ENCODE measurements at places on chromosomes 5 and 9.

GRCh38 chr5:180575571-180575970 lies 15.7 kb downstream of the SCGB3A1 start:
- peak; percentile 7 for DNase-seq

GRCh38 chr9:97809666-97810344 lies 43.2 kb upstream of the FOXE1 start:
- no peak for DNase-seq

DNA sequence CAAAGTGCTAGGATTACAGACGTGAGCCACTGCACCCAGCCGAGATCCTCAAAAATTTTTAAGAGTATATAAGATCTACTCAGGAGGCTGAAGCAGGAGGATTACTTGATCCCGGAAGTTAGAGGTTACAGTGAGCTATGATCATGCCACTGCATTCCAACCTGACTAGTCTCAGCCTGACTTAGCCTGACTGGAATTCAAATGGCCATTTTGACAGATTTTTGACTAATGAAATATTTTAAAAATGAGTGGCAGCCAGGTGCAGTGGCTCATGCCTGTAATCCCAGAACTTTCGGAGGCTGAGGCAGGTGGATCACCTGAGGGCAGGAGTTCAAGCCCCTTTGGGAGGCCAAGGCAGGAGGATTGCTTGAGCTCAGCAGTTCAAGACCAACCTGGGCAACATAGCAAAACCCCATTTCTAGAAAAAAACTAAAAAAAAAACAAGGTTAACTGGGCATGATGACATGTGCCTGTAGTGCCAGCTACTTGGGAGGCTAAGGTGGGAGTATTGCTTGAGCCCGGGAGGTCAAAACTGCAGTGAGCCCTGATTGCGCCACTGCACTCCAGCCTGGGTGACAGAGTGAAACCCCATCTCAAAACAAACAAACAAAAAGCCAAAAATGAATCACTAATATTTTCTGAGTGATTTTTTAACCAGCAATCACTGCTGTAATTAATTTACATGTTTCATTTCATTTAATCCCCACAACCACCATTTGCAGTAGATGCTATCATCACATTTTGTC lies 16.6 kb downstream of the ATOX1 start:
- no peak for DNase-seq

DNA sequence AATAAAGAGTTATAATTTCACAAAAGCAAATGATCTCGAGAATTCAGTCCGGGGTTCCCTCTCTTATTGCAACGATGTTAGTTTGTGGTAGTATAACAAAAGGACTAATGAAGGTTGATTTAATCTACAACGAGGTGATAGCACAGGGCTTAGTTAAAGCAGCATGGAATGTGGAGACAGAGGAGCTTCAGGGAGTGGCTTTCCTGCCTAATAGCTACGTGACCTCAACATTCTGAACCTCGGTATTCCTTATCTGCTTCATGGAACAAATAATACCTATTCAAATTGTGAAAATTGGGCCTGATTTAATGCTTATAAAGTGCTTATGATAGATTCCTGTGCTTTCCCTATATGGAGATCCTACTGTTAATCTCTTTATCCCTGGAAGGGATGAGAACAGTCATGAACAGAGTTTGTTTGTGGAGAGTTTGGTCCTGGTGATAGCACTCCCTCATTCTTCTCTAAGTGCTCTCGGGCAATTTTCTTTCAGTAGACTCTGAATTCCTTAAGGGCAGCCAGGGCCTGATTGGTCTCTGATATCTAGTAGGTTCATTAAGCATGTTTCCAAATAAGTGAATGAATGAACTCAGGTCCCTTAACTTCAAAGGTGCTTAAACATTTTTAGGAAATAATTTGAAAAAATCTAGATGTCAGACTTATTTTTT lies 104.1 kb upstream of the TUT7 start:
- no peak for DNase-seq

DNA sequence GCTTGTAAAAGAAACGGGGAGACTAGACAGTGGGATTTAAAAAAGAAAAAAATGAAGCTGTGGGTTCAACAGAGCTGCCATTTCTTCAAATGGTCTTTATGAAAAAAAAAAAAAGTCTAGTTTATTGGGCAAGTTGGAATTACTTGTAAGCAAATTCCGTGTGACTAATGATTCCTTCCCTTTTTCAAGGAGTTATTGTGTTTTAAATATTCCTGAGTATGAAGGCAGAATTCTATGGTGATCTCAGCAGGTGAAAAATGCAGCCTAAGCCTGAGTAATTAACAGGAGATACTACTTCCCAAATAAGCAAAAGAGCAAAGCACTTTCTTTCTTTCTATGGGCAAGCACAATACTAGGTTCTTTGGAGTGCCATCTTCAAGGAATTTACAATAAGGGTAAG lies 481.9 kb downstream of the ZNF608 start:
- DNase-seq, result no peak

- DNase-seq, result no peak
Observed at GRCh38 chr9:113990975-113991471, 87.1 kb downstream of the AMBP start.

GRCh38 chr9:16410601-16411280 lies 459.7 kb downstream of the BNC2 start:
- peak; percentile 8 for DNase-seq

DNA sequence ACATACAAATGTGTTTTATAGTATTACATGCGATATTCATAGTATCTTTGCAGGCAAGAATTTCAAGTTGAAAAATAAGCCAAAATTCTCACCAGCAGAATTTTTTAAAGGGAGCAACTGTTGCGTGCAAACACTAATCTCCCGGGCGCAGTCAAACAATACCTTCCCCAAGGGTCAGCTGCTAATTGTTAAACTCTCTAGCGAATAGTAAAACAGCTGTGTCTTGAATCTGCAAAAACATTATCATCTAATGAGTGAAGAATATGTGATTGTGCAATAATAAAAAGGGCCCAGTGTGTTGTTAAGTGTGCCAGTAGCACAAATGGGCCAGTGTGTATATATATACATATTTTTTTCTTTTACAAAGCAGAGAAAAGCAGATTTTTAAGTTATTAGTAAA lies 131.4 kb downstream of the CCDC192 start:
- no peak for DNase-seq

- no peak for DNase-seq
Observed at GRCh38 chr5:90473396-90474234, 956 bp downstream of the MBLAC2 start.

DNA sequence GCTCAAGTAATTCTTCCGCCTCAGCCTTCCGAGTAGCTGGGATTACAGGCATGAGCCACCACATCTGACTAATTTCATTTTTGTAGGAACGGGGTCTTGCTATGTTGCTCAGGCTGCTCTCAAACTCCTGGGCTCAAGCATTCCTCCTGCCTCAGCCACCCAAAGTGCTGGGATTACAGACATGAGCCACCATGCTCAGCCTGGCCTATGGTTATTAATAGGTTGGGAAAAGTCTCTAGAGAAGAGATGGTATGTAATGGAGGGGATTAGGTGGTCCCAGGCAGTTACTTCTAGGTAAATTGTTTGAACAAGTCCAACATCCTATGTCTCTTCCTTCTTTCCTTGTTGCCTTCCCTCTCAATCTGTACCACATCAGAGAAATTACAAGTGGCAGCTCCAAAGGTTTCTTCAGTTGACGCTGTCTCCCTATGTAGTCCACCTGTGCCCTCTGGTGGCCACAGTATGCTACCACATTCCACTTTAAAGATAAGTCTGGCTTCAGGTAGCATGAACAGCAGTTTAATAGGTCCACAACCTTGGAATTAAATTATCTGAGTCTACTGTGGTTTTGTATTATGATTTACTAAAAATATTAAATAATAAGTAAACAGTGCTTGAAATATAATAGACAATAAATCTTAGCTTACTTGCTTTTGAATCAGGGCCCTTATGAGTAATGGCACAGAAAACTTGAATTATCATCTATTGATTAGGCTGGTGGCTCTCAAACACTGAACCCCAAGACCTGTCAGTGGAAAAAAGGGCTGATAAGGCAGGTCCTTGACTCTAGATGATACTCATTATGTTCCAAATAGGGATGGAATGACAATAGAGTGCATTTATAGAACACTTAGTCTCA lies 9.7 kb downstream of the TIGD6 start:
- peak; percentile 46 for DNase-seq

DNA sequence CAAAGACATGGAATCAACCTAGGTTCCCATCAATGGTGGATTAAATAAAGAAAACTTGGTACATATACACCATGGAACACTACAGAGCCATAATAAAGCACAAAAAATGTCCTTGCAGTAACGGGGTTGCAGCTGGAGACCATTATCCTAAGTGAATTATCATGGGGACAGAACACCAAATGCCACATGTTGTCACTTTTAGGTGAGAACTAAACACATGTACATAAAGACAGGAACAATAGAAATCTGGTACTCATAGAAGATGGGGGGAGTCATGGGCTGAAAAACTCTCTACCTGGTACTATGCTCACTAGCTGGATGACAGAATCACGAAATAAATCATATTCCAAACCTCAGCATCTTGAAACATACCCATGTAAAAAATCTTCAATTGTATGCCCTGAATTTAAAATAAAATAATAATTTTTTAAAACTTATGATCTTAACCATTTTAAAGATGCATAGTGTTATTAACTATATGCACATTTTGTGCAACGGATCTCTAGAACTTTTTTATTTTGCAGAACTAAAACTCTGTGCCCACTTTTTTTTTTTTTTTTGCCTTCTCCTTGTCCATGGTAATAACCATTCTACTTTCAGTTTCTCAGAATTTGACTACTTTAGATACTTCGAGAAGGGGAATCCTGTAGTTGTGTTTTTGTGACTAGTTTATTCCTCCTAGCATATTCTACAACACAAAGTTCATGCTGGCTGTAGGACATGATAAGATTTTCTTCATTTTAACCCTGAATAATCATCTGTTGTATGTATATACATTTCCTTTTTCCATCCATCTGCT lies 1081.6 kb upstream of the ACO1 start:
- no peak for DNase-seq

GRCh38 chr5:5135957-5136676 lies 4.0 kb upstream of the ADAMTS16 start:
- no peak for DNase-seq

- no peak for DNase-seq
Observed at GRCh38 chr9:103458826-103459225, 463.7 kb downstream of the CYLC2 start.

DNA sequence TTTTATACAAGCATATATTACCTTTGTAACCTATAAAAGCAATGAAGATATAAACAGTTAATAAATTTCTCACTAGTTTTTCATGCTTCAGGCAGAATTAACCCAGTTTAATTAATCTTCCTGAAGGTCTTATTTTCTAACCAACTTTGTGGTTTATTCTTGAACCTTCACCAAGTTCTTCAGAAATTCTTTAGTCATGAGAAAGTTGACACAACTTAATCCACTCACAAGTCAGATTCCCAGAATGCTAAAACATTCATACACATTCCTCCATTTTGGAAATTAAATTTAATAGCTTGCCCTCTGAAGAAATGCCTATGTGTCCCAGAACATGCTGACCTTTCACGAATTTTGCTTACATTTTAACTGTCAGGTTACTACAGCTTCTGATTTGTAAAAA lies 105.4 kb upstream of the PAM start:
- DNase-seq, result no peak

DNA sequence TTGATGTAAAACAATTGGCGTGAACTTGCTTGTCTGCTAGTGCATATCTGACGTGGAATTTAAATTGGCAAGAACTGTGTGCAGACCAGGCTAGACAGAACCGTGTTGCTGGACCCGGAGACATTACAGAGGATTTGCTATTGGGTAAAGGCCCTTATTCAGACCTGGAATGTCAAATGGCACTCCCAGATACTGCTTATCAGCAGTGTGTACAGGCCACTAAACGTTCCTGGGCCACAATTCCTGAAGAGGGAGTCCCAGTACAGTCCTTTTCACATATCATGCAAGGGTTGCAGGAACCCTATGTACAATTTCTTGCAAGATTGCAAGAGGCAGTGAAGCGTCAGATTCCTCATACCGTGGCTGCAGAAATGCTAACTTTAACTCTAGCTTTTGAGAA lies 13.5 kb upstream of the MCCC2 start:
- DNase-seq, result no peak

DNA sequence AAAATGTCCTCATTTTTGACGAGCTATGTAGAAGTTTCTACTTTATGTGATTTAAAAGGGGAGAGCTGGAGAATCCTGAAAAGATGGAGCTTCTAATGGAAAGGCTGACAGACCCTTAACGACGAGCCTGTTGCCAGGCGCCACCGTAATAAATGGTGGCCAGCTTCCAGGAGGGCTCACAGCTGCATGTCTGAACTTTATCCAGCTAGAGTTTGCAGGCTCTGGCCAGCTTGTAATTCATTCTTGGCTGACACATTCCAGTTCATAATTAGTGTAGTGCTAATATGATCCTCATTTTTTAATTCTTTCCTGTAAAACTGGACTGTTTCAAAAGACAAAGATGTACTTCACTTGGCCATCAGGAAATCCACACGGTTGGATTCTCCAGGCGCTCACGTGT lies 246.7 kb downstream of the GAS1 start:
- peak; percentile 22 for DNase-seq

- peak; percentile 48 for DNase-seq
Observed at GRCh38 chr9:94865582-94866452, 139.3 kb downstream of the AOPEP start.

DNA sequence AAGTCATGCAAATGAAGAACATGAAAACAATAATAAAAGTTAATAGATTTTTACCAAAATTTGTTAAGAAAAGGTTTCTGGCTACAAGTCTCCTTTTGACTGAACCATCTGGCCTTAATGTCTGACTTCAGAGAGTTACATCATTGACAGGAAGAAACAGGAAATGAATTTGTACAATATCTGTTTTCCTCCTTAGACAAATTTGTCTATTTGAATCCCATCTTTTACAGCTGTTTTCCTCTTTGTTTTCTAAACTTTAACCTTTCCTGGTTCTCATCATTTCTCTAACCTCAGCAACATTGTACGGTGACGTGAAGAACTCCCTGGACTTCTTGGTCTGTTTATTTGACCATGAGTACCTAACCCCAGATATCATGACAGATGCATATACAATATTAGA lies 567.5 kb upstream of the RIOK2 start:
- no peak for DNase-seq

DNA sequence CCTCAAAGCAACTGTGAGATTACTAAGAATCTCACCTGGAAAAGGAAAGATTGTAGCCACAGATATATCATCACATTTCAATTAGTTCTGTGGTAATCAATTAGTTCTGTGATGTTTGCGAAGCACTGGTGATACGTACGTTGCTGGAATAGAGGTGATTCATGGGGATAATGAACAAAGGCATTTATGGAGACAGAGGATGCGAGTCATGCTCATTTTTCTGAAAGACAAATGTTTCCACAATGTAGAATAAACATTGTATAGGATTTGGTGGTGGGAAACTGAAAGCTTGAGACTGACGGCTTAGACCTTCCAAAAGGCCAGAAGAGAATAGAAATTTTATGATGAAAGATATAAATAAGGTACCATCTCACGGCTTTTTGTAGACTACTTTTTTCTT lies 507.3 kb upstream of the TYRP1 start:
- no peak for DNase-seq

GRCh38 chr5:157555037-157555640 lies 20.4 kb downstream of the ADAM19 start:
- DNase-seq, result no peak
